Stimulated activated CD4-positive, alpha-beta T cell treated with anti-CD3 and anti-CD28 coated beads, Interleukin-1b, Interleukin-23, amount 100 ng/mL, for 24 hours (primary cell): ENCODE measurements at places on chromosomes 11 and 22.

GRCh38 chr22:20573833-20574615 lies 66.6 kb downstream of the MED15 start:
- DNase-seq, result no peak

- no peak for DNase-seq
These were observed 261.4 kb downstream of the DDX10 start for GRCh38 chr11:108926171-108926840.

- no peak for DNase-seq
These were observed 210.5 kb downstream of the FAM181B start for GRCh38 chr11:82523141-82523540.

- no peak for DNase-seq
These were observed 42.1 kb upstream of the GNB1L start for GRCh38 chr22:19896665-19897355.

DNA sequence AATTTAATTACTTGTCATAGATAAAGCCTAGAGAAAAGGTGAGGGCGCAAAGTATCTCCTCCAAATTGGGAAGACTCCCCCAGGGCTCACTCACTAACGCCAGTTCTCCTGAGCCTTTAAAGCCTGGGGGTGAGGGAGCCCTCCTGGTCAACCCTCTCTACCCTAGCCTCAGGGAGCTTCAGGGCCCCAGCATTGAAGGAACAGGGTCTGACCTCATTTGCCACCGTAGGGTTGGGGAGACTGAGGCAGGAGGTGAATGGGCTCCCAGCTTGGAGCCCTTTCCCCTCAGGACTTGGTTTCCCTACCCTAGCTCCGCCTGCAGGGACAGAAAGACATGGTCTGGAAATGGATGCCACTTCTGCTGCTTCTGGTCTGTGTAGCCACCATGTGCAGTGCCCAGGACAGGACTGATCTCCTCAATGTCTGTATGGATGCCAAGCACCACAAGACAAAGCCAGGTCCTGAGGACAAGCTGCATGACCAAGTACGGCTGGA lies 1.7 kb downstream of the FOLR2 start:
- no peak for DNase-seq

GRCh38 chr11:131609337-131609736 lies 238.9 kb downstream of the NTM start:
- no peak for DNase-seq

DNA sequence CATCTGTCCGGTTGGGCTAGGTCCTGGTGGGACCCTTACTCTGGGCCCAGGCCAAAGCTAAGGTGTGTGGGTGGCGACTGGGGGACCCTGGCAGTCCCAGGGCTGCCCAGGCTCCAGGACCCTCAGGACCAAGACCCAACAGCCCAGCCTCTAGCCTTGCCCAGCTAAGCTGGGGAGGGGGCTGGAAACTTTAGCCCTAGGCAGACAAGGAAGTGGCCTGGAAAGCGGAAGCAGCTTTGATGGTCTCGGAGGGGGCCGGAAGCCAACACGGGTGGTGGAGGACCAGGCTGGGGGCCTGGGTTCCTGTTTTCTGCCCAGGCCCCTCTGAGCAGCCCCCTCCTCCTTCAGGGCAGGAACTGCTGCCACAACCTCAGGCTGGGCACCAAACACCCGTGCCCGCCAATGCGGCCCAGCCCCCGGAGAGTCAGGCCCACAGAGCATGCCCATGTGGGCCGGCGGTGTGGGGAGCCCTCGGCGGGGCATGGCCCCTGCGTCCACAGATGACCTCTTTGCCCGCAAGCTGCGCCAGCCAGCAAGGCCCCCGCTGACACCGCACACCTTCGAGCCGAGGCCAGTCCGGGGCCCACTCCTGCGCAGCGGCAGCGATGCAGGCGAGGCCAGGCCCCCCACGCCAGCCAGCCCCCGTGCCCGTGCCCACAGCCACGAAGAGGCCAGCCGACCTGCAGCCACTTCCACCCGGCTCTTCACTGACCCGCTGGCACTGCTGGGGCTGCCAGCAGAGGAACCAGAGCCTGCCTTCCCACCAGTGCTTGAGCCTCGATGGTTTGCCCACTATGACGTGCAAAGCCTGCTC lies 2.8 kb downstream of the SIPA1 start:
- DNase-seq, result no peak

DNA sequence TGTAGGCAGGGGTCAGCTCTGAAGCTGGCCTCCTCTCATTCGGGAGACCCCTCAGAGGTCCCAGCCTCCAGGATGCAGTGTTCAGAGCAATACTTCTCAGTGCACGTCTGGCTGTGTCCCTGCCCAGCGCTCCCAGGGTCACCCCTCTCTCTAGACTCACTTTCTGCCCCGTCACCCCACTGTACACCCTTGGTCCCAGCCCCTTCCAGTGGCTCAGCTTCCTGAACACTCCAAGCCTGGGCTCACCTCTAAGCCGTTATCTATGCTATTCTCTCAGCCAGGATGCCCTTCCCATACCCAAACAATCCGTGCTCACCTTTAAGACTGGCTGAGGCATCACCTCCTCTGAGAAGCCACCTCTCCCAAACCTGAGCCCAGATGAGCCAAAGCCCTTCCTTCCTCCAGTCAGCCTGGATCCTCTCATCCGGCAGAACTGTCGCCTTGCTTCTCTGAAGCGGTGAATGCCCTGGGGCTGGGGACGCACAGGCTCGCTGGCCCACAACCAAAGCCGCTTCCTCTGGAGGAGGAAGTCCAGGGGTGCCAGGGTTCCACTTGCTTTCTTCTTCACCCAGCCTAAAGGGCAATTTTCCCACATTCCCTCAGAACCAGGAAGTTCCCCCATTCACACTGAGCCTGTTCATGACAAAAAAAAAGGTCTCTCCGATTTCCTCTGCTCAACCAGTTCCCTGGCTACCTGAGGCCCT lies 13.7 kb upstream of the CDKN1C start:
- no peak for DNase-seq

- DNase-seq, result peak; percentile 19
These were observed 637 bp downstream of the DRD2 start for GRCh38 chr11:113474362-113475159.

DNA sequence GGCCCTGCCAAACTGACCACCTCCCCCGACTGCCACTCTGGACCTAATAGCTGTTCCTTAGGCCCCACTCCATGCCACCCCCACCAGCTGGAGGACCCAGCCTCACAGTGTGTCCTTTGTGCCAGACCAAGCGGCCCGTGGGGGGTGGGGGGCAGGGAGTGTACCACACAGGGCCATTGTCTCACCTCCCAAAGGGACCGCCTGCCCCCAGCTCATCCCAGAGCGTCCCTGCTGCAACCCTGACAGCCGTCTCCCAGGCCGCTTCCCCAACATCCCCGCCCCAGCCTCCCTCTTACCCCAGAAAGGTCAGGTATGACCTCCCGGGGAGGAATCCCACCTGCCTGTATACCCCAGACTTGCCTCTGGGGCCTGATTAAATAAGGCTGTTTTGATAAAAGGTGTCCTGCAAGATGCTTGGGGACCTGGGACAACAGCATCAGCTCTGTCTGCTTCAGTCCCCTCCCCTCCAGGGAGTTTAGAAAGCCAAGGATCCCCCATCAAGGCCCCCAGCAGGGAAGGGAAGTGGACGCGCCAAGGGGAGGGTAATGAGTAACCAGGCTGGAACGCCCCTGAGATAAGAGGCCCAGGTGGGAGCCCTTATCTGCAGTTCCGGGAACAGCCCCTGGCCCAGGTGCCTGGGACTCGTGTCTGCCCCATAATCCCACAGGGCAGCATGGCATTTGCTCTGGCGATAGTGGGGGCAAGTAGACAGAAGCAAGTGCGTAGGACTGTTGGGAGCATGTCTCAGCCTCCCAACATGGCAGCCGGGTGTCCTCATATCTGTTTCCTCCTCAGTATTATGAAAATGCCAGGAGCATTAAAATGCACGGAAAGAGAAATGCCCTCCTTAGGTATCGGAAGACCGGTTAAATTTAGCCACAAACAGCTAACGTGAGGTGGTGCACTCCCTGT lies 9.0 kb downstream of the CDC42EP1 start:
- no peak for DNase-seq

- no peak for DNase-seq
These were observed 5.1 kb downstream of the ZPR1 start for GRCh38 chr11:116782728-116783127.

DNA sequence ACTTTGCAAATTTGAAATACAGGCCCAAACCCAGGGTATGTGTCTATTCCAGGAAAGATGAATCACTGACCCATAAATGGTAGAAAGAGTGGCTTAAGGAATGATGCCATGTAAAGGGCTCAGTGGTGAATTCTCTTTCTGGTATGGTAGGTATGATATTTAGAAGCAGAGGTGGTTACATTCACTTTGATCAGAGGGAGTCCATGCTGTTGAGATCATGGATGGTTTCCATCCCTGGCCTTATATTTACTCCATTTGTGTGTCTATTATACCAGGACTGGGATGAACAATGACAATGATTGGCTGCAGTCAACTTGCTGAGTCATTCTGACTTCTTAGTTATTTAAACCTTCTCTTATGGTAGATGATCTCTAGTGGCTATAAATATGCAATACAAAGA lies 419.8 kb upstream of the LRRC4C start:
- no peak for DNase-seq

DNA sequence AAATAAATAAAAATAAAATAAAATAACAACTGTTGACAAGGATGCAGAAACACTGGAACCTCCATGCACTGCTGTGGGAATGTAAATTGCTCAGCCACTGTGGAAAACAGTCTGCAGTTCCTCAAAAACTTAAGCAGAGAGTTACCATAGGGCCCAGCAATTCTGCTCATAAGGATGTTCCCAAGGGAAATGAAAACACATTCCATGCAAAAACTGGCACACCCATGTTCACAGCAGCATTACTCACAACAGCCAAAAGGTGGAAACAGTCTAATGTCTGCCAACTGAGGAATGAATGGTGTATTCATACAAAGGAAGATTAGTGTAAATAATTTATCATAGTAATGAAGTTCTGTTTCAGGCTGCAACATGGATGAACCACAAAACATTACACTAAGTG lies 3.2 kb upstream of the KRTAP5-10 start:
- no peak for DNase-seq

GRCh38 chr11:78958444-78958843 lies 383.8 kb upstream of the NARS2 start:
- no peak for DNase-seq

GRCh38 chr11:68454767-68455166 lies 5.8 kb upstream of the PPP6R3 start:
- no peak for DNase-seq

DNA sequence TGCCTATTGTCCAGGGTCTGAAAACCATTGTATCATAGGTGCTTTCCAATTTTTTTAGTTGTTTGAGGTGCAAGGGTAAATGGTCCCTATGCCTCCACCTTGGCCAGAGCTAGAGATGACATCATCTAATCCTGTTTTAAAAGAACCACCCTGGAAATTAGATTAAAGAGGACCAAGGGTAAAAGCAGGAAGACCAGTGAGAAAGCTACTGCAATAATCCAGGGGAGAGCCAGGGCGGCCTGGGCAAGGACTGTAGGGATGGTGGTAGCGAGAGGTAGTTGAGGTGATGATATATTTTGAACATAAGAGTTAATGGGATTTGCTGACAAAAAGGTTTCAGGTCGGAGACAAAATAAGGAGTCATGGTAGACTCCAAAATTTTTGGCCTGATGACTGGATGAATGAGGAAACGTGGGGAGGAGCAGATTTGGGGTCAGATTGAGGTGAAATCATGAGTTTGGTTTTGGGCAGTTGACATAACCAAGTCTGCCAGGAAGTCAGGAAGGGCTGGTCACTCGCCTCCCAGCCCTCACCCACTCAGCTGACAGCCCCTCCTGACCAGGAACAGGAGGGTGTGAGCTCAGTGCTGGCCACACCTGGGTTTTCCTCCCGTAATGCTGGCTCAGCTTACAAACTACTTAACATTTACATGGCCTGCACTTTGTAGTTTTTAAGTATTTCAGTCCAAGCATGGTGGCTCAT lies 23.0 kb downstream of the SCN4B start:
- DNase-seq, result no peak

- no peak for DNase-seq
These were observed 24.1 kb upstream of the CCDC89 start for GRCh38 chr11:85709941-85710702.

DNA sequence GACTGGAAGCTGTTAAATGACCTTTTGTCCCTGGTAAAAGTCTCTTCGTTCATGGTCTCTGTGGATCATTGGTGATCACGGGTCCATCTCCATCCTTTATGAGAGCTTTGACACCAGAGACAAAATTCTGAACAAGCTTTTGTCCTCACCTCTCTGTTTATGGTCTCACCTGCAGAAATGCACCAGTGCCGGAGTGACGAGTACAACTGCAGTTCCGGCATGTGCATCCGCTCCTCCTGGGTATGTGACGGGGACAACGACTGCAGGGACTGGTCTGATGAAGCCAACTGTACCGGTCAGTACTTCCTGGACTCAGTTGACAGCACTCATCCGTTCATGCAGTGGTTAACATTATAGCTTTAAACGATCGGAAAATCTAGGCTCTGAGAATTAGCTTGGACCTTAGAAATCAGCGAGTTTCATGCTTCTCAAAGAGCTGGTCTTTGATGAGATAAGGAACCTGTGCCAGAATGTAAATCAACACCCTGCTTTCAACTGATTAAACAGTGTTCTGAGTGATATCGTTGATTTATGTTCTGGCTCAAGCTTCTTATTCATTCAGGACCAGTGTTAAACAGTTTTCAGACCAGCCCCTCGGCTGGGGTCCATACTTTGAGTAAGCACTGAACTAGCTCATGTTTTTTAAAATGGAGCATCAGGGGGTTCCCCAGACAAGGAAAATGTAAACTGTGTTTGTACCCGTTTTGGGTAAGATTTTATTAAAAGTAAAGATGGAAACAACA lies 124.5 kb upstream of the SORL1-AS1 start:
- DNase-seq, result no peak

GRCh38 chr11:119932828-119933562 lies 204.0 kb upstream of the NECTIN1 start:
- DNase-seq, result no peak

- DNase-seq, result no peak
These were observed 5.4 kb downstream of the SEC14L2 start for GRCh38 chr22:30402028-30402765.

- no peak for DNase-seq
These were observed 8.0 kb upstream of the MRPL16 start for GRCh38 chr11:59818572-59818971.

DNA sequence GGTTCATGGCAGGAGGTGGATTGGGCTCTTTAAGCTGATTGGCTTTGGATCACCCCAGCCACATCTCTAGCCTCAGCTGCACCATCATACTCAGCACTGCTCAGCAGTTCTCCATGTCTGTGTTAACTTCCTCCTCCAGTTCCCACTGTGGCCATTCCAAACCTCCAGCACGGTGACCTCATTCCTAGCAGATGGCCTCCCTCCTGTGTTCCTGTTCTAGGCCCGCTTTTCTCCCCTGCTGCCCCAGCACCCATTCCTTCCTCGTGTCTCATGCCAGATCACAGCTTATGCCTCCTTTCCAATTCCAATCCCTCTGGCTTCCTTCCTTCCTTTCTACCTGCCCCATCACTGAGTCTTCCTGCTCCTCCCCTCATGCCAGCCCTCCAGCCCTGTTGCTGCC lies 96.1 kb downstream of the MICAL2 start:
- no peak for DNase-seq

GRCh38 chr11:97938789-97939188 lies 1082.0 kb upstream of the CNTN5 start:
- no peak for DNase-seq

DNA sequence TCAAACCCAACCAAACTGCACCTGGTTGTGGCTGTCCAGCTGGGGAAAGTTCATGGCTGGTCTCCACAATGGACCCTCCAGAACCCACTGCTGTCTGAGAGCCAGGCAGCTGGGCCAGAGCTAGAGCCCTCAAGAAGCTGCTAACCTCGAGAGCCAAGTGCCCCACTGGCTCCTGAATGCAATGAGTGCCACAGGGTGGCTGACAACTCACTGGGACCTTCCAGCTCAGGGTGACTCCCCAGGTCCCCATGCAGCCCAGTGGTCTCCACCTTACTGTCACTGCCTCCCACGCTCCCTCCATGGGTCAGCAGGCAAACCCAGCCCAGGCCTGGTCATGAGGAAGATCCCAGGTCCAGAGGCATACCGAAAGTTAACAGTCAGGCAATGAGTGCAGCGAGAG lies 8.0 kb upstream of the CHST1 start:
- DNase-seq, result no peak
